ENCODE measurements at places on chromosomes 12 and 14.
A peak's percentile ranks its signal among the peaks of the same experiment; 100 is the strongest.

DNA sequence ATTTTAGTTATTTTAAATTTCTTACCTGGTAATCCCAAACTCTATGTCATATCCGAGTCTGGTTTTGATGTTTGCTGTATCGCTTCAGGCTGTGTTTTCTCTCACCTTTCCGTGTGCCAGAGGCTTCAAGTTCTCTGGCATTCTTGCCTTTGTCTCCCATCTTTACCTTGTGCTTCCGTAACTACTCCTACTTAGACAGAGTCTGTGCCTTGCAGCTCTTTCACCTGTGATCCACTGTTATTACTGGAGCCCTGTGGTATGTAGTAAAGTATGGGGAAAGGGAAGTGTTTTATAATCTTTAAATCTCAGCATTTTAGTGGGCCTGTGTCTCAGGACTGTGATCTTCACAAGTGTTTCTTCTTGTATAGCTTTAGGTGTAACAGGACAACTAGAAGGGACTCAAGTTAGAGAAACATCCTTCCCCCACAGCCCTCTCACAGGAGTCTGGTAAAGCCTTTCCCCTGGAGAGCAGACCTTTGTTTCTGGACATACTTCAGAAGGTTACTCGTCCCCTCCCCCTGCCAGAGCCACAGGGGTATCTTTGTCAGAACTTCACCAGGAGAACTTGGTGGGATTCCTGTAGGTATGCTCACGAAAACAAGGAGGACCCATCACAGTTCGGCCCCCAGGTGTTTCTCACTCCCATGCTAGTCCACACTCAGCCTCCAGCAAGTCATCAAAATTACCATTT is 11.1 kb downstream of the IFNG start:
- no peak for DNase-seq

- DNase-seq, result no peak
Observed at GRCh38 chr12:122013136-122013535, 8.5 kb upstream of the BCL7A start.

GRCh38 chr12:7151532-7151931 is 21.4 kb downstream of the CLSTN3 start:
- DNase-seq, result no peak

DNA sequence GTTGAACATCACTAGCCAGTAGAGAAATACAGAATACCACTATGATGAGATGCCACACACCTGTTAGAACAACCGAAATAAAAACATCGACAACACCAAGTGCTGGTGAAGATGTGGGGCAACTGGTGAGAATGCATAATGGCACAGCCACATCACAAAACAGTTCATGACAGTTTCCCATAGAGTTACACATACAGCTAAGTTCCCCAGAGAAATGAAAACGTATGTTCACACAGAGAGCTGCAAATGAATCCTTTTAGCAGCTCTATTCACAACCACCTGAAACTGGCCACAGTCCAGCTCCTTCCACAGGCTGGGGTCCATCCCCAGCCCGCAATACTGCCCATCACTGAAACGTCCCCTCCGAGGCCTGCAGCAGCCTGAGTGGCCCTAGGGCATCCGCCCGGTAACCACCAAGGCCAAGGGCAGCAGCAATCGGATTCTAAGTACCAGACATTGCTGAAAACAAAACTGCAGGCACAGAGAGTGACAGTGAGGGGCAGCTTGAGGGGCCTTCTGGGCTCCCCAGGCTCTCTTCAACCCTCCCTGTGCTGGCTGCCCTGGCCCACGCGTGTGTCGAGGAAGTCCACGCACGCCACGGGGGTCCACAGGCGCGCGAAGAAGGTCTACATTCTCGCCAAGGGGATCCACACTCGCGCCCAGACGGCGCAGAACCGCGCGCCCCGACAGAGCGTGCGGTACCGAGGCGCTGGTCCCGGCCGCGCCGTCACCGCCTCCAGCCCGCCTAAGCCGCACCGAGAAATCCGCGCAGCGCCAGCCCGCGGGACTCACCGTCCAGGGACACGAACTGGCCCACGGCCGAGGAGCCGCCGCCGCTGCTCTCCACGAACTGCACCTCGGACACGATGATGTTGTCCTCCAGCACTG is 903 bp downstream of the BRF1 start:
- no peak for DNase-seq

DNA sequence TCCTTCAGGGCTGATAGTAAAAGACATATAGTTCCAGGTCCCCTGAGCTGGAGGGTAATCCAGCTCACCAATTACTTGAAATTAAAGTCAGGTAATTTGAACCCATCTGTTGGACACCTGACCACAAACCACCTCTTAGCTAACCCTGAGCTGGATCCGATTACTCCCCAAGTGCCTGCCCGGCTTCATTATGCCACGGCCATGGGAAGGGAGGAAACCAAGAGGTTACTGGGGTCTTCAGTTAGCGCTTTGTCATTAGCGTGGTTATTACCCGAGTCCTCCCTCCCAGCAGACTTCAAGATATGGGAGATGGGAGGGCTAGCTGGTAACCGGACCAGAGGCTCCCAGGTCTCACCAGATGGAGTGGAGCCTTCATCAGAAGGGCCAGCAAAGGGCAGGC is 1071.4 kb downstream of the BCL11B start:
- no peak for DNase-seq

DNA sequence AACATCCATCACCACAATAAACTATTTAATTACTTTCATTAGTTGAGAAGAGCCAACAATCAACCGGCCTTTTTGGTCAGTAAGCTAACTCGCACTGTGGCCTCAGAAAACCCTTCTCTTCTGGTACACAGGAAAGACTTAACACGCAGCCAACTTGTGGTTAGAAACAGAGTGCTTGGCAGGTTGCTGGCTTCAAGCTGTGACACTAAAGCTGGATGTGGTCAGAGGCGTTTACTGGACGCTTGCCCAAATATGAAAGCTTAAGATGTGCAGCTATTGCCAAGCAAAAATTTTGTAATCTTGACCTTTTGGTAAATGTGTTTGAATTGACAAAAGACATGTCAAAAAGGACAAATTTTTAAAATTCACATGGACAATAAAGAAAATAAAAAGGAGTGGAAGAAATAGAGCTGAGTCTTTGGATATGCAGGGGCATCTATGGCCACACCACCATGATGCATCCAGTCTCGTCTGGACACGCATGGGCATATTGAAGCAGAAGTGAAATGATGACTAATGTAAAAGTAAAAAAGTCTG is 2.6 kb upstream of the KLRK1 start:
- DNase-seq, result peak; percentile 94

GRCh38 chr12:51265024-51265423 is 5.2 kb downstream of the SMAGP start:
- DNase-seq, result no peak

DNA sequence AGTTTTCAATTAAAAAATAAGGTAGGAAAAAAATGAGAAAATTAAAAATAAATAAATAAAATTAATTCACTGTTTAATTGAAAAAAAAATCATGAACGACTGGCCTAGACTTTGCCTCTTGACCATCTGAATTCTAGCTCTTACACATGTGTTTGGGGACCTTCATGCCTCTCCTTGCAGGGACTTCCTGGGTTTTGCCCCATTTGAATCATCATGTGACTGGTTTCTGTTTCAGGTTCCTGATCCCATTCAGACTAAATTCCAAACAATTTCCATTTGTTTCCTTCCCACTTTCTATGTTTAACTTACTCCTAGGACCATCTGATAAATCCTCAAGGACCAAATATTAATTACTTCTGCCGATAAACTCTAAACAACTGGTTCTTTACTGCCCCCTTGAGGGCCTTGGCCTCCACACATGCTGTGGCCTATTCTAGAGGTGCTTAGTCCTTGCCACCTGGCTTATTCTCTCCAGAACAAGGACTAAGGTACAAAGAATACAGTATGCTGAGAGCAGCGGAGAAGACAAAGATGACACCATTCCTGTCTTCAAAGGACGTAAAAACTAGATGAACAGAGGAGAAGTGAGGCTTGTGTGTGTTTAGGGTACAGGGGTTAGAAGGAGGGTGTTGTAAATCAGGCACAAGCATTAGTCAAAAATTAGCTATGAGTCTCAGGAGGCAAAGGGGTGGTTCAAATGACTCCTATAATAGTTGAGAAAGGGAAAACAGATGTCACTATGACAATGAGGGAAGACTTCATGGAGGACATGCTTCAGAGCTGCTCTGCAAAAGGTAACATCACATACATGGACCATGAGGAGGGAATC is 125.8 kb upstream of the AVPR1A start:
- peak; percentile 15 for DNase-seq

DNA sequence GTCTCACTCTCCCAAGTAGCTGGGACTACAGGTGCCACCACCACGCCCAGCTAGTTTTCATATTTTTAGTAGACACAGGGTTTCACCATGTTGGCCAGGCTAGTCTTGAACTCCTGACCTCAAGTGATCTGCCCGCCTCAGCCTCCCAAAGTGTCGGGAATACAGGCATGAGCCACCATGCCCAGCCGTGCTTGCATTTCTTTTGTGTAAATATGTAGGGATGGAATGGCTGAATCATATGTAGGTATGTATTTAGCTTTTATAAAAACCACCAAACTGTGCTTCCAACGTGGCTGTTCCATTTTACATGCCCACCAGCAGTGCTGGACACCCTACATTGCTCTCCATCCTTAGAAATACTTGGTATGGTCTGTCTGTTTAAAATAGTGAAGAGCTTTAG is 32.8 kb upstream of the CLMN start:
- DNase-seq, result peak; percentile 7

DNA sequence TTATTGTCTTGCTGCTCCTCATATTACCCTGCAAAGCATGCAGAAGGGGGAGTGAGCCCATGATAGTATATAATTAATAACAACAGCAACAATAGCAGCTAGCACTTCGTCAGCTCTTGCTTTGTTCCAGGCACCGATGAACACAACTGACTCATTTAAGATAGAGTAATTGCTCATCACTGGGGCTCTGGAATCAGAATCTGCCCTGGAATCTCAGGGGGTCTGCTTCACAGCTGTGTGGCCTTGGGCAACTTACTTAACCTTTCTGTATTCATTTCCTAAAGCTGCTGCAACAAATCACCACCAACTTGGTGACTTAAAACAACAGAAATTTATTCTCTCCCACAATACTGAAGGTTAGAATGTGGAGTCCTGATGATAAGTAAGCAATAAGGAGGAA is 55.0 kb upstream of the PSMC1 start:
- no peak for DNase-seq

GRCh38 chr12:107779077-107779831 is 4.8 kb downstream of the ASCL4 start:
- DNase-seq, result no peak

DNA sequence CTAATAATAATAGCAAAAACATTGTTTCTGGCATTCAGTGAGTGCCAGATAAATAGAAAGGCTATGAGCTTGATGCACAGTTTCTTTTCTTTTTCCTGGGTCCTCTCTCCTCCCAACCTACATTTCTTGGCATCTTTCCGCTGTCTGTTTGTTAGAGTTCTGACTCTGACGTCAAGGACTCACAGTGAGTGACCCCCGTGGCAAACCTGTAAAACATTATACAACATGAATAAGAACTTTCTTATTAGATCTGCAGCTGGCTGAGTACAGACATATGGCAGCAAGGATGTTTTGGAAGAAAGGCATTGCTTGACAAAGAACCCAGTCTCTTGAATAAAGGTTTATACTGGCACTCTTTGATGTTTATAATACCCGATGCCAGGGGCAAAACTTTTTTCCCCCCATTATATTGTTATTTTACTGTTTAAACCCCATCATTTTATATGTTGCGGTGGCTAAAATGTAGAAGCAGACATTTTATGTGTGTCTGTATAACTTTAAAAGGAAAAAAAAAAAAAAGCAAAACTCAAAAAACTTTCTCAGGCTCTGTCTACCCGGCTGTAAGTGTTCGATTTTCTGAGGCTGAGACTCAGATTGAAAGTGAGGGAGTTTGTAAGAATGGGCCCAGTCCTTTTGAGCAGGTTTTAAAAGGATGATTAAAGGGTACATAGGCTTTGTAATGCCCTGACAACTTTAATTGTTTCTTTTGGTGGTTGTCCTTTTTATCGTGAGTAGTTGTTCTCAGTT is 159.3 kb downstream of the PDE3A start:
- peak; percentile 66 for DNase-seq

GRCh38 chr12:64890873-64891468 is 66.5 kb downstream of the TBC1D30 start:
- peak; percentile 63 for DNase-seq

- no peak for DNase-seq
Observed at GRCh38 chr14:72903716-72904115, 9.8 kb upstream of the DPF3 start.

DNA sequence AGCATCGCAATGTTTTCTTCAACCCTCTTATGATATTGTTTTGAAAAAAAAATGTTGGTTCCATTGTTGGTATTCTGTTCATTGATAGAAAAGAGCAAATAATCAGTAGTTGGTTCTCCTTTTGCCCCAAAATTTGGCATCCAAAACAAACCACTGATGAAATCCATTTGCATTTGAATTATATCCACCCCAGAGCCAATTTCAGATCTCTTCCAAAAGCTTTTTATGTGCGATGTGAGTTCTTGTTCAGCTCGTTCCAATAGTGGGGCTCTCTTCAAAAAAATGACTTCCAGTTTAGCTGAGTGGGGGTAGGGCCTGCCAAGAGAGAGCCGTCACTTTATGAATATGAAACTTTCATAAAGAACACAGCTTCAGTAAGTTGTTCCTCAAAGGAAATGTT is 130.7 kb downstream of the DIO2 start:
- DNase-seq, result no peak

DNA sequence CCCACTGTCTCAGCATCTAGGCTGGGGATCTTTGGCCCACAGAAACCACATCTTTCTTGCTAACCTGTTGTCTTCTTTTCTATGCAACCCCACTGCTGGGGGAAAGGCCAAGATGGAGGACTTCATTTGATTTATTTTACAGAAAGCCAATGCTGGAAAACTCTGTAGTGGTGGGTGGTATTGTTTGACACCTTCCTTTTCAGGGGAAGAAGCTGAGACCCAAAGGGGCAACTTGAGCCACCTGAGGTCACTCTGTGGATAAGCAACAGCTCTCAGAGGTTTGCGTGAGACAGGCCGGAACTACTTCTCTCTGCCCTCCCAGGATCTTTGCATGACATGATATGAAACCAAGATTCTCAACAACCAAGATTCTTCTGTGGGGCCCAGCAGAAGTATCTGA is 645.2 kb downstream of the VRK1 start:
- DNase-seq, result no peak

DNA sequence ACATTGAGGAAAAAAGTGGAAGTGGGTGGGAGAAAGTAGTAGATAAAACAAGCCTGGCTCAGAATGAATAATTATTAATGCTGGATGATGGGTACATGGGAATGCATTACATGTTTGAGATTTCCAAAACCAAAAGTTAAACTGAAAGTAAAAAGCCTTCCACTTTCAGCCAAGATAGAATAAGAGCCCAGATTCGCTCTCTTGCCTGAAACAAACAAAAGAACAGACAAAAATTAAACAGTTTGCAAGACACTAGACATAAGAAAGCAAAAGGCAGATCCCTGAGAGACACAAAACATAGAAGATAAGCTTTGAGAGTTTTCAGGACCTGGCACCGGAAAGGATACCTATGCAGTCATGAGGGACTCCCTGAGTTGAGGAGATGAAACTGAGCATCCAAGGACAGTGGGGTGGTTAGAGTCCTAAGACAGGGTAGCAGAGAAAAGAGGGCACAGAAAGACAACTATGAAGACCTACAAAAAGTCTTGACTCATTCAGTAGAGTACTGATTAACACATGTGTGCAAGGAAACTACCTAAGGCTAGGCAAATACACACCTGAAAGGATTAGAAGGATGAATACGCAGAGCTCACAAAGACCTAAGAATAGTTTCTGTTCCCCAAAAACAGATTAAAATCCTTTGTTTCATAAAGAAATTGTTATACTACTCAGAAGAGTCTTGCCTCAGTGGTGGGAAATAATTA is 54.1 kb downstream of the CEP83 start:
- DNase-seq, result no peak
